ENCODE measurements at places on chromosomes 5 and 9. TPM values are rescaled to one million over a fixed set of nuclear protein-coding genes. Genes with fewer than 3 reads are reported as not detected.
A peak's percentile ranks its signal among the peaks of the same experiment; 100 is the strongest.

GRCh38 chr9:7756088-7756487 is 43.5 kb downstream of the DMAC1 start:
- DNase-seq = no peak

The STPG3 gene
- total RNA-seq = not detected

GRCh38 chr5:178548746-178549145 is 41.4 kb downstream of the COL23A1 start:
- DNase-seq = no peak

The SLC45A2 gene
- total RNA-seq = not detected

The LTC4S gene
- 2.2 TPM for total RNA-seq

DNA sequence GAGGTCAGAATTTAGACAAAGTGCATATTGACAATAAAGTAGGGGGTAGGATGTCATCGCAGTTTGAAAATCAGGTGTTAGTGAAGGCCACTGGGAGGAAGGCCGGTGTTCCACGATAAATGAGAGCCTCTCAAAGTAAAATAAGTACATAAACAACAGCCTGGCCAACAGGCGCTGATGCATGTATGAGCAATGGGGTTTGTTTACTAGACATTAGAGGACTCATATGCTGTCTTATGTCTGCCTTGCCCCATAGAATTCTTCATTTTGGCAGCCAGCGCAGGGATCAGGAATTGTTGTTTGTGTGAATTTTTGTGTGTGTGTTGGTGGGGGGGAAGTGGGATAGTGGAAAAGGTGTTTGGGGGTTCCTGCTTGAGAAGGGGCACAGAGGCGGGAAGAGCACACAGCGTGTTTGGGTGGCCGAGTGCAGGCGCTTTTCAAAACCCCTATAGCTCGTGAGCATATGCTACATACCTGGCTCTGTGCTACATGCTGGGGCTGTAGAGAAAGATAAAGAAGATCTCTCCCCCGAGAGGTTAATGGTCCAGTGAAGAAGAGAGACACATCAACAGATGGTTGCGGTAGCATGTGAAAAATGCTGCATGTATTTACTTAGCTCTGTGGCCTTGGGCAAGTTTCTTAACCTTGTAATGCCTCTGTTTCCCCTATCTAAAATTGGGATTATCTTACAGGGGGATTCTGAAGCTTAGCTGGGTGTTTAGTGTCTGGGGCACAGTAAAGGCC is 11.5 kb downstream of the SNX30 start:
- DNase-seq = no peak

The CLK4 gene
- 12.6 TPM for total RNA-seq

- DNase-seq = no peak
Measured at GRCh38 chr5:116675626-116675910, 100.9 kb upstream of the SEMA6A start.

- DNase-seq = no peak
Measured at GRCh38 chr9:36401897-36402480, 1.9 kb upstream of the RNF38 start.

The CD14 gene
- total RNA-seq = 0.48 TPM

DNA sequence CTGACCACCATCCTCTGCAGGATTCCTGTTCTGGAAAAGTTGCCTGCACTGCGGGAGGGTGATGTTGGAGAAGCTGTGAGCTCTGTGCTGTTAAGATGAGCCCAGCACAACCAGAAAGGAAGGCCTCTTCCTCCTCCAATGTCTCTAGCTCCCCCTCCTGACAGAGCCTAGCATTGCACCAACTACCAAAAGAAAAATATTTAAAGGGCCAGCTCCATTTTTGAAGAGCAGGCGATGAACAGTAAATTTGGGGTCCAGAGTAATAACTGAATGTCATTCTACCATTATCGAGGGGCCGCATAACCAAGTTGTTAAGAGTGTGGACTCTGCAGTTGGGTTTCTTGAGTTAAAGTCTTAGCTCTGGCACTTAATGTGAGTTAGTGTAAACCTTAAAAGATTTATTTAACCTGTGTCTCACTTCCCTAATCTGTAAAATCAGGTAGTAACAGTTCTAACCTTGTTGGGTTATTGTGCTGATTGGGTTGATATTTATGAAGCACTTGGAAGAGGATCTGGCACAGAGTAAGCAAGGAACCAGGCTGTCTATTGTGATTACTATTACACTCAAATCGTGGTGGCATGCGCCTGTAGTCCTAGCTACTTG is 3.9 kb downstream of the TEX53 start:
- peak; percentile 93 for DNase-seq

The IDNK gene
- total RNA-seq = 0.48 TPM

The PFN3 gene
- not detected for total RNA-seq

DNA sequence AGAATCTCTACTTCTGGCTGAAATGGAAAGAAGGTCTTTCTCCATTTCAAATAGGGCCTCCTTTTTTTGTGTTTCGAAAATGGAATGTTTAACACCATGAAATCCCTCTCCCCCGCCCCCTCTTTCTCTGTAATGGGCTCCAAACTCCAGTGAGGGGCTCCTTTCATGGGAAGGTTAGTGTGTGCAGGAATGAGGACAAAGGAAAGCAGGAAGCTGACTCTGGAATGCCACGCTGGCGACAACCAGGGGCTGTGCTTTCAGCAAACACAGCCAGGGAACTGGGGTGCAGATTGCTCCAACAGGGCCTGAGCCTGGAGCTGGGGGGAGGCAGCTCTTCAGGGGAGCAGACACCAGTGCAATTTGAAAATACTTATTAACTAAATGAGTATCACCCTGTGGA is 82.8 kb downstream of the CRB2 start:
- peak; percentile 41 for DNase-seq

The LHX3 gene
- total RNA-seq = not detected

The PCDHGC5 gene
- 0.78 TPM for total RNA-seq

GRCh38 chr9:113154471-113154870 is 3.7 kb downstream of the SLC31A2 start:
- DNase-seq = no peak

- DNase-seq = no peak
Measured at GRCh38 chr5:67773411-67774266, 441.9 kb upstream of the PIK3R1 start.

The SHB gene
- 12.6 TPM for total RNA-seq

DNA sequence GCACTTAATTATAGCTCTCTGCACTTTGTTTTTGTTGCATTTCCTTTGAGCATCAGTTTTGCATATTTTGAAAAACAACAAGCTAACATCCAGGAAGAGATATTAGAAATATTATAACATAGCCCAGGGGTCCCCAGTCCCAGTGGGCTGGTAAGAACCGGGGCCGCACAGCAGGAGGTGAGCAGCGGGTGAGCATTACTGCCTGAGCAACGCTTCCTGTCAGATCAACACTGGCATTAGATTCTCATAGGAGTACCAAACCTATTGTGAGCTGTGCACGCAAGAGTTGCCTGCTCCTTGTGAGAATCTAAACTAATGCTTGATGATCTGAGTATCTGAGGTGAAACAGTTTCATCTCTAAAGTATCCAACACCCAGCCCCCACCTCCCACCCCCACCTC is 675.9 kb upstream of the ZNF608 start:
- no peak for DNase-seq

DNA sequence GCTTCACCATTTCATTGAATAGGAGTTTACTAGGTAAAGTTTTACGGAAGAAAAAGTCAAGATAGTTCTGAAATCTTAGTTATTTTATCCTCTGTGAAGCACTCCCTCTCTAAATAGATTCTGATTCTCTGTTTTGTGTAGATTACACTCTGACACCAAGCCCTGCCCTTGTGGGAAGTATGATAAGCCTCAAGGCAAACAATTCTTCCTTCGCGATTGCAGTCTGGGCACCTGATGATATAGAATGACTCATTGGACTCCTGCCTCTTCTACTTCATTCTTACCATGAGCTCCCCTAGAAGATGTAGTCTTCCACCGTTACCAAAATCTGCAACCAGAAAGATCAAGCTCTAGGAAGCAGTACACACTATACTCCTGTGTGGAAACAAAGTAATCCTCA is 626.9 kb upstream of the PTGER4 start:
- no peak for DNase-seq

- DNase-seq = no peak
Measured at GRCh38 chr9:129242971-129243561, 65.0 kb upstream of the IER5L start.

DNA sequence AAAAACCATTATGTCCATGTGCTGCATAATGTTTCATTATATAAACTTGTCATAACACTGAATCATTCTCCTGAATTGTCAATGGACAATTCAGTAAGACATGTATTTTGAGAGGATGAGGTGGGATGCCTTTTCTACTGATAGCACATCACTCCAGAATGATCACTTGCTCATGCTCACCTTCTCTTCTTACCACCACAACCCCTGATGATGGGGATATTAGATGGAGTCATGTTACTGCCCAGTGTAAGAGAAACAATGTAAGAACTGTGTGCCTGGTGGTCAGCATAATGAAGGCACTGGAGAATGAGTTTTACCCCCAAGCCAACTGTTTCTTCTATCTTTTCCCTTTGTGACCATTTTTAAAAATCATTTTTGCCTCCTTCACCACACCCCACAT is 198.8 kb downstream of the ADAMTSL1 start:
- DNase-seq = no peak

GRCh38 chr9:123697686-123698085 is 232.2 kb downstream of the DENND1A start:
- DNase-seq = no peak

- no peak for DNase-seq
Measured at GRCh38 chr5:87015901-87016300, 251.8 kb upstream of the RASA1 start.

The PCDHB5 gene
- 2.8 TPM for total RNA-seq

The PCDHGA9 gene
- total RNA-seq = 1.1 TPM

GRCh38 chr9:127781806-127782205 is 3.3 kb upstream of the SH2D3C start:
- DNase-seq = no peak

DNA sequence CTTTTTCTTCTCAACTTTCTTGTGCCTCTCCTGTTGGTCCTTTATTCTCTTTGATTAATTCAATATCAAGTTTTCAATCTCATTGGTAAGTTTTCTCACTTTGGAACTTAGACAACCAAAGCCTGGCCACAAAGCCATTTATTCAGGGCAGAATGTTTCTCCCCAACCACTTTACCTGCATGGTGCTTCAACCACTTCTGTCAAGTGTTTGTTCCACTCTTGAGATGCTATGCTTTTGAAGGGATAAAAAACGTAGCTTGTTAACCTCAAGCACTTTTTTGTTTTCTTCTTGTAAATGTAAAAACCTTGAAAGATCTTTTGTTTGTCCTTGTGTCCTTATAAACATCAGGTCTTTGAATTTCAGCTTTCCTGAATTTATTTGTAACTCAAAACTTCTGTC is 966.7 kb downstream of the MAT2B start:
- no peak for DNase-seq

The CATSPER3 gene
- not detected for total RNA-seq

The OR1J2 gene
- total RNA-seq = not detected

GRCh38 chr5:116530276-116530675 is 44.3 kb downstream of the SEMA6A start:
- no peak for DNase-seq

The UNC5A gene
- total RNA-seq = 4.0 TPM

DNA sequence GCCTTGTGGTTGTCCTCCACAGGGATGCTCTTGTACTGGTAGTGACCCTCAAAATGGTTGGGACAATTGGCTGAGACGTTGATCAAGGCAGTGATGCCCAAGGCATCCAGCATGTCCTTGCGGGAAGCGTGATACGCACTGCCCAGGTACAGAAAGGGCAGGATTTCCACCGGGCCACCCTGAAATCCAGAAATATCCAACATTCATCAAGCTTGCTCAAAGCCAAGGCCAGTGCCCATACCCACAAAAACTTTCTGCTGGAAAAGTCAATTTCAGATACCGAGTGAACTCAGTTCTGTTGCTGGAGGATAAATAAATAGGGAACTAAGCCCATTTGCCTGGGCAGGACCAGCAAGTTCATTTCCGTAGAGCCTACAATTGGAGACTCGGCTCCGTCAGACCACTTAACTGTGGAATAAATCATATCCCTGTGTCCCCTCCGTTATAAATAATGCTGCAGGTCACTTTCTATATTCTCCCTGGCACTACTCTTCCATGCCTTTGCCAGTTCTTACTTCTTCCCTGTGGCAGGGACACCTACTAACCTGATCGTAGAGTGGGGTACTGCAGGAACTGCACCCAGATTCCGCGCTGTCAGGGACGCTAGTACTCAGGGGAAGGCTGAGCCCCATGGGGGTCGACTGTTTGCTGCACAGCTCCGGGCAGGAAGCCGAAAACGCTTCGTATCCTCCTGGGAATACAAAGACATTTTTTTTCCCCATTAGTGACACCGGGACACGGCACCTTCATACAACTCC is 1.2 kb downstream of the DUSP1 start:
- DNase-seq = no peak

The GNA14 gene
- total RNA-seq = 3.2 TPM

- DNase-seq = no peak
Measured at GRCh38 chr9:124267271-124267807, 9.6 kb downstream of the NEK6 start.

The IFNA21 gene
- not detected for total RNA-seq

The GRIA1 gene
- total RNA-seq = 1.1 TPM

The TAF1L gene
- not detected for total RNA-seq

GRCh38 chr9:17318821-17319320 is 184.0 kb downstream of the CNTLN start:
- no peak for DNase-seq

The CDH10 gene
- total RNA-seq = not detected

The LHX2 gene
- total RNA-seq = 0.11 TPM

DNA sequence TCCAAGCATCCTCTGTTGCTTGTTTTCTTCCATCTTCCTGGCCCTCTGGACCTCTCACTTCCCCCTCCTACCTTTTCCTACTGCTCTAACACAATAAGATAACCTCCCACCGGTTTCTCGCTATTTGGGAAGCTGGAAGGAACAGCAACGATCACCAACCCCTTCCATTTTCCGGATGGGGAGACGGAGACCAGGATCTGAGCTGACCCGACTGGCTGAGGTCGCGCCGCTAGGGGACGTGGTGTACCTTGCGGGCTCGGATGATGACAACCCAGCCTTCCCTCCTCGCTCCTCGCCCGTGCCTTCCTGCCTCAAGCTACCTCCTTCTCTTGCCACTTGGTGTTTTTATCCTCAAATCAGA is 1.9 kb downstream of the LPAR1 start:
- peak; percentile 78 for DNase-seq

- DNase-seq = no peak
Measured at GRCh38 chr5:4553130-4553529, 587.0 kb upstream of the ADAMTS16 start.

Data from H1 (cell line).